ENCODE measurements at places on chromosomes 13 and 19.

GRCh38 chr19:54100561-54100960, at the start of gene OSCAR:
Gene OSCAR, minus strand, starts transcription at chr19:54100803. Its CDS starts 11 bp downstream, at chr19:54100792.
- no peak for DNase-seq

DNA sequence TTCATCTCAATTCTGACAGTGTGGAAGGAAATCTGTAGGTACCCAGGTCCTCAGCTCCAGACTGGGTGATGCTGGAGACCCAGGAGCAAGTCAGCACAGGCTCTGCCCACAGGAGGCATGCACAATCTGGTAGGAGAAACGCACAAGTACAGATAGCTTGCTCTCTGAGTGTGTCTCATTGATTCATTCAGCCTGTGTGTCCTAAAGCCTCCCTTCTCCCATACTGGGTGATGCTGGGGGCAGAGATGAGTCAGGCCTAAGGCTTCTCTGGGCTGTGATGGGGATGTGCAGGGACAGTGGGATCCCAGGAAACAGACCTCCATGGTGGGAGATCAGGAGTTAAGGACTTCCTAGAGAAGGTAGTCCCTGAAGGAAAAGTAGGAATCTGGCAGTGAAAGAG, 6.8 kb downstream of the ZNF526 start:
- no peak for DNase-seq

DNA sequence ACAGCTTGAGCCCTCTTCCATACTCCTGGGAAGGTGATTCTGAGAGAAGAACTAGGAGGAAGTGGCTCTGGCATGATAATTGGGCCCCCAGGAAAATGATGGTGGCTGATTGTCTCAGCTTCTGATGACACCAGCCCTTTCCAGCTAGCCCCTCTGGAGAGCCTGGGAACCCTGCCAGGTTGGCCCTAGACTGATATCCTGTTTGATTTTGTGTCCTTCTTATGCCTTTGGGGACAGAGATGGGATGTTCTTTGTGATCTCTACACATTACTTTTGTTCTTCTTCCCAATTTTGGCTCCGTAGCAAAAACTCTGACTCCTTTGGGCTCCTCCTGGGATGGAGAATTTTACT, 39.7 kb downstream of the ERICH6B start:
- DNase-seq: no peak

- no peak for DNase-seq
Measured at GRCh38 chr13:109205315-109205714, 575.9 kb downstream of the MYO16 start.
